ENCODE measurements at places on chromosomes 3 and 15.

DNA sequence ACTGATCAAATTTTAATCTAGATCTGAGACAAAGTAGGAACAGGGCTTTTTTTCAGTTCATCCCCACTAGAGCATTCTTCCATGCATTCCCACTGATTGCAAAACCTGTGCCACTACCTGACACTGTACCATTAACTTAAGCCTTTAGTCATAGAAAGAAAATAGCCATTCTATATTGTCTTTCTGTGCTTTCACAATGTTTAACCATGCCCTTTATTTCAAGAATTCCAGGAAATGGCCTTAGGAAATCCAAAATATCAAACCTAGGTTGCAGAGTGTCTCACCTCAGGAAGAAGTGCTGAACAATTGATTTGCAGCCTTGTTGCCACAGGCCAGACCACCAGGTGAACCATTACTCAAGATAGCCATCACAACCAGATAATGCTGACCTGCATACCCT lies 56.2 kb upstream of the TGFBR2 start:
- no peak for DNase-seq

DNA sequence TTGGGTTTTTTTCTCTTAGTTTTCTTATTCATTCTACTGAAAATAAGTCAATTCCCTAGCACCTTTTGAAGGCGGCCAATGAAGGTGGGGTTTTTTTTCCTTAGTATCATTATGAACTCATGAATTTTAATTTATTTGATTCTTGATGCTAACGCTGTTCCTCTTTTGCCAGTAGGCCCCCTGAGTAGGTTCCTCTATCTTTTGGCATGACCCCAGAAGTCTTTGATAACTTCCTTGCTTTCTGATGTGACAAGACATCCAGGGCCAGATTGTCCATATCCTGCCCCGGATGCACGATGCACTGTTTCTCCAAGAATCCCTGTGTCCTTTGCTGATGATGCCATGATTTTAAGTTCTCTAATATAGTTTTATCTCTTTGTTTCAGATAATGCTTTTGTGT lies 20.6 kb downstream of the LRRK1 start:
- no peak for DNase-seq

- DNase-seq, result no peak
Observed at GRCh38 chr3:86744051-86744450, 246.9 kb downstream of the VGLL3 start.

- DNase-seq, result no peak
Observed at GRCh38 chr3:149368201-149368673, 9.2 kb downstream of the TM4SF1 start.

GRCh38 chr3:71930056-71930991 lies 145.4 kb upstream of the PROK2 start:
- peak; percentile 0 for DNase-seq

DNA sequence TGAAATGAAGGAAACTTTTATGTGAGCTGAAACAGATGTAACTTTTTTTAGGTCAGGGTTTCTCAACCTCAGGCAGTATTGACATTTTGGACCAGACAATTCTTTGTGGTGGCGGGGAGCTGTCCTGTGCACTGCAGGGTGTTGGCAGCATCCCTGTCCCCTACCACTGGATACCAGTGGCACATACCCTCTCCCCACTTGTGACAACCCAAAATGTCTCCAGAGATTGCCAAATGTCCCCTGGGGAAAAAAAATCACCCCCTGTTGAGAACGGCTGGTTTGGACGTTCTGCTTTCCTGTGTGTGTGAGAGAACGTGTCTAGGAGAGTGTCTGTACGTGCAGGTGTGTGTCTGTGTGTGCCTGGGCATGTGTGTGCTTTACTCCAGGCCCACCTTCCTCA lies 30.7 kb upstream of the GRIP2 start:
- no peak for DNase-seq

DNA sequence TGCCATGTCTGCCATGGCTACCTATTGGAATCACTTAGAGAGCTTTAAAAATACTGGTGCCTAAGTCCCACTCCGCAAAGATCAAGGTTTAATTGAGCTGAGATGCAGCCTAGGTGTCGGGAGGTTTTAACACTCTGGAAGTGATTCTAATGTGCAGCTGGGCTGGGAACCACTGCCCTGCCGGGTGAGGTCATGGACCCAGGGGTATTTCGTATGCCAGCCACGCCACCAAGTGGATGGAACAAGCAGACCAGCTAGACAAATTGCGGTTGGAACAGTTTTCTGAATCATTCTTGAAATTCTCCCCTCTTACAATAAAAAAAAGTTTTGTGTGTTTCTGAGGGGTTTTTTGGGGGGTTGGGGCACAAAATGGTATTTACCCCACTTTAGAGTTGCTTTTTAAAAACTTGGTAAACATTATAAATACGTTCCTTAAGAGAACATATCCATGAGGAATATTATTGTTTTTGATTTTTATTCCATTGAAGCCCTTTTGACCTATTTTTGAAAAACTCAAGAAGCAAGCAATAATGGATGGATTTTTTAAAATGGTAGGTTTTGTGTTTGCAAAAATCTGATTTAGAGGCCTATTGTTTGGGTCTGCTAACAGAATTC lies 66.2 kb upstream of the CSTA start:
- peak; percentile 25 for DNase-seq

- no peak for DNase-seq
Observed at GRCh38 chr15:59353994-59354416, 18.7 kb downstream of the MYO1E start.
